ENCODE measurements at places on chromosomes 16 and 17.

- DNase-seq = no peak
These were observed 22.5 kb downstream of the VPS53 start for GRCh38 chr17:692116-692515.

GRCh38 chr16:28181515-28181914, 30.2 kb downstream of the XPO6 start:
- DNase-seq = no peak

DNA sequence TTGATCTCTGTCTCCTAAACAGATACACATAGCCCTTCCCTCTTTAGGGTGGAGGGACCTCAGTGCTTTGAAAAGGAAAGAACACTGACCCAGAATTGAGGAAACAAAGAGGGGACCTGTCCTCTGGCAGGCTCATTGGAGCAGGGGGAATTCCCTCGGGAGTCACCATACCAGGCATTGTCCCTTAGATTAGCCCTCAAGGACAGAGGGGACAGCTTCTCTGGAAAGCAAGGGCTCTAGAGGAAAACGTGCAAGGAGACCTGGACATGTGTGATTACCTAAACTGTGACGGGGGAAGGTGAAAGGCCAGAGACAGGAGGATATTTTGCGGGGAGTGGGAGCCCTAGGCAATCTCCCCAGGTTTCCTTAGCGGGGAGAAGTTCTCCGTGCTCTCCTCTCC, 7.6 kb upstream of the FZD2 start:
- DNase-seq = no peak

DNA sequence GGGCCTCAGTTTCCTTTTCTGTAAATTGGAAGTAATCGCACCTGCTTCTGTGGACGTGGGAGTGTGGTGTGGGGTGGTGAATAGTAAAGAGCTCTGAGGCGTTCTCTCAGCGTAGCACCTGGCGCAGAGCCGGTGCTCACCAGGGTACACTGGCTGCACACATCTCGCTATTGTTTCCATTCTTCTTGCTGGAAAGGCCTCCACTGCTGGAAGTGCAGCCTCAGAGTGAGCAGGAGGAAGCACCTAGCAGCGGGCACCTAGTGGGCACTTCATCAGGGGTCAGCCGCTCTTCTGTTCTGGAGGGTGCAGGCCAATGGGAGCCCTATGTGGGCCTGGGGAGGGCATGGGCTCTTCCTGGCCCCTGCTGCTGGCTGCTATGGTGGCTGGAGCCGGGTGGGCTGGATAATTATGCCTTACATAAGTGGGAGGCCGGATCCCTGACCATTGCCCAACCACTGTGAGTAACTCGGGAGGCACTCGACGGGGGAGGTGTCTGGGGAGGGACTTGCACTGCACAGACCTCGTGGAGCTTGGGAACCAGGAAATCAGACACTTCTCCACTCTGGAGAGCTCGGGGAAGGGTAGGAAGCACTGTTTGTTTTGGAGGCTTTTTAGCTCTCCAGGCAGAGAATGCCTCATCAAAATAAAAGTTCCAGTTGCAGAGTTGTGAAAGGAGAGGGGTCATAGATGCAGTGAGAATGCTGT, 1.7 kb downstream of the MAP2K3 start:
- DNase-seq = peak; percentile 96

GRCh38 chr16:49811644-49812334, 44.1 kb downstream of the ZNF423 start:
- DNase-seq = no peak

- no peak for DNase-seq
These were observed 20.5 kb downstream of the SRCIN1 start for GRCh38 chr17:38585056-38585917.

- no peak for DNase-seq
These were observed 45.2 kb downstream of the ST3GAL2 start for GRCh38 chr16:70393662-70394061.

- DNase-seq = no peak
These were observed 61.9 kb upstream of the HLF start for GRCh38 chr17:55202896-55203295.

- no peak for DNase-seq
These were observed 28.3 kb upstream of the GSE1 start for GRCh38 chr16:85584819-85585282.

DNA sequence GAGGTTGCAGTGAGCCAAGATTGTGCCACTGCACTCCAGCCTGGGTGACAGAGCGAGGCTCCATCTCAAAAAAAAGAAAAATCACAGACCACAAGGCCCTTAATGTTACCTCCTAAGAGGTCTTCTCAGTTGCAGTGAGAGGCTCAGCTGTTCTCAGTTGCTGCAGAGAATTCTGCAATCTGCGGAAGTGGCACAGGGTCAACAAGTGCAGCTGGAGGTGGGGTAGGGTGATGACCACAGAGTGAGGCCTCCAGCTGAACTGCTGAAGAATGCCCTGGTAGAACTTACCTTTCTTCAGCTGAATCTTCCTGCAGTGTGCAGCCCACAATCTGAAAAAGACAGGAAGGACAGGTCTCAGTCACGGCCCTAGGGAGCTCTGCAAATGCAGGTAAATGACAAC, 26.3 kb downstream of the CNTNAP1 start:
- DNase-seq = no peak

- no peak for DNase-seq
These were observed 13.1 kb downstream of the MAP2K3 start for GRCh38 chr17:21297597-21297996.

GRCh38 chr16:84631153-84631466, 13.2 kb upstream of the COTL1 start:
- no peak for DNase-seq

- no peak for DNase-seq
These were observed 1378.8 kb upstream of the CDH8 start for GRCh38 chr16:63415014-63415413.

DNA sequence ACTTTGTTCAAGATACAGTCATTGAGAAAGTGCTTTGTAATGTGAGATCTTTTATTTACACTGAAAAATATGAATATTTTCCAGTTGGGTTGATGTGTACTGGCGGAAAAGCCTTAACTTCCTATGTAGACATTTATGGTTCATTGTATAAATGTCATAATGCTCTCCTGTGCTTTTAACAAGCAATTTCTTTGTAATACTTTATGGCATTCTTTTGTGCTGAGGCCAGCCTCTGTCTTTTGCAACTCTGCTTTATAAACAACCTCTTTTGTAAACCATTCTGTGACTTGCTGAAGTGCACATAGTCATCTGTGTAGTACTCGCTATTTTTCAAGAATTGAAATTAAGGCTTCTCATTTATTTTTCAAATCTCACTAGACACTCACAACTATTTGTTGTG, 291.2 kb downstream of the CDH11 start:
- DNase-seq = no peak

GRCh38 chr17:31269578-31269983, 27.5 kb downstream of the OMG start:
- DNase-seq = peak; percentile 13

- no peak for DNase-seq
These were observed 1.4 kb downstream of the MMD start for GRCh38 chr17:55420067-55420775.

Data from left lung (tissue), 14 donors.